ENCODE measurements at places on chromosomes 4 and X. TPM values are rescaled to one million over a fixed set of nuclear protein-coding genes. Genes with fewer than 3 reads are reported as not detected.

DNA sequence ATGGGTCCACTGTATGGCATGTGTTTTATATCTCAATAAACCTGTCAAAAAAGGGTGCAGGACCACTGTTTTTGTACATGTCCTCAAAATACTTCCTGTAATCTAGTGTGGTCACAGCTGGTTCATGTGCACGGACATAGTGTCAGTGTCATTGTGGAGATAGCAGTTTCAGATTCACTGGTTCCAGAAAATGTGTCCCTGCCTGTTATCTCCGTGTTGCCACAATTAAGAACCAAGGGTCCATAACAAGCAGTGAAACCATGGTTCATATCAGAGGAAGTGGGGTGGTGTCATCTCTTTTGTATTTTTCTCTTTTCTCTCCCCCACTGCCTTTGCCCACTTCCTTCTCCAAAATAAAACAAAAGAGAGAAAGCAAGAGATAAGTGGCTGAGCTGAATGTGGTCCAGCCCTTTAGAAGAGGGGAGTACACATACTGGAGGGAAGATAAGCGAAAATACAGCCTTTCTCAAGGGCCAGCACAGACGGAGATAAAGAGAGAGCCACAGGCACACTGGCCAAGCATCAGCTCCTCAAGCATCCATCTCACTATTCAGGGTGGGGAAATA, 51.2 kb downstream of the TBL1X start:
- no peak overlapping the region for H3K4me3 ChIP-seq
- H3K4me1 ChIP-seq: peaks cover 12% of the 10 kb centered on the region

- no peak overlapping the region for H3K4me3 ChIP-seq
- no peaks in the 10 kb centered on the region for H3K27me3 ChIP-seq
- no peak for DNase-seq
- no peaks in the 10 kb centered on the region for H3K36me3 ChIP-seq
- H3K27ac ChIP-seq: no peak overlapping the region
- no peaks in the 10 kb centered on the region for H3K4me1 ChIP-seq
Measured at GRCh38 chr4:164779811-164780216, 25.9 kb downstream of the SMIM31 start.

DNA sequence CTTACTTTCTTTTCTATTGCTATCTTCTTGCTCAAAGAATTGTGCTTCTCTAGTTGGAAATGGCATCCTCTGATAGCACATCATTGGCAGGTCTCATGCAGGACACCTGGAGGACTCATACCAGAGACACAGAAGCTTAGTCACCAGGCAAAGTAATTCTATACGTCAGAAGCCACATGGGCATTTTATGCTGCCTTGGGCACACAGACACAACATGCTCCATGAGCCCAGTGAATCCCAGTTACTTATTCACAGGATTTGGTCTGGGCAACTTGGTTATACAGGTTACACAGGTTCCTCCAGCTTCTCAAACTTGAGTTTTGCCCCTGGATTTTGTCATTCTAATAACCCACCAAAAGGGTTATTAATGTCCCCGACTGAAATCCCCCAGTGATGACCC, 7.1 kb downstream of the RASSF6 start:
- no peaks in the 10 kb centered on the region for H3K36me3 ChIP-seq
- H3K27me3 ChIP-seq: no peaks in the 10 kb centered on the region
- no peak overlapping the region for H3K27ac ChIP-seq
- H3K4me3 ChIP-seq: no peak overlapping the region
- DNase-seq: no peak

Gene ARHGEF38
- total RNA-seq: not detected

Gene ERAS
- not detected for total RNA-seq

Gene NAP1L2
- total RNA-seq: 6.0 TPM

DNA sequence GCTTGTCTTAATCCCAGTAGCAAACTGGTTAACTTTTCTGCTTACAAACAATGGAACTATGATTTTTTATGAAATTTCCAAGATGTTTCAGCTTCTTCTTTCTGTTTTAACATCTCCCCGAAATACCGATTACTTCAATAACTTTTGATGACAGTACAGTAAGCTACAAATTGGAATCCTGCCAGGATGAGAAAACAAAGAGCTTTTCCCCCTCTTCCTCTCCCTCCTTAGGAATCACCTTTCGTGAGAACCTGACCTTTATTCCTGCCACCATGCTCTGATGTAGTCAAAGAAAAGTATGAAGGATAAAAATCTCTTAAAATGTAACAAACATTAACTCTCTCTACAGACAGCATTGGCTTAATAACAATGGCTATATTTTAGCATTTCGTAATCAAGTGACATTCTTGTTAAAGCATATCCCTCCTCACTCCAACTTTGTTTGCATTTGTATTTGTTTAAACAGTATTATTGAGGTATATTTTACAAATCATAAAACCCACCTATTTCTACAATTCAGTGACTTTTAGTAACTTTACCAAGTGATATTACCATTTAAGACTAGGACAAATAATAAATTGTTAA, 148.7 kb upstream of the NAP1L5 start:
- no peaks in the 10 kb centered on the region for H3K4me1 ChIP-seq
- no peak overlapping the region for H3K27ac ChIP-seq
- no peak overlapping the region for H3K4me3 ChIP-seq
- no peak for DNase-seq
- no peaks in the 10 kb centered on the region for H3K36me3 ChIP-seq
- no peaks in the 10 kb centered on the region for H3K27me3 ChIP-seq

Gene NPY1R
- 118 TPM for total RNA-seq

Data from spleen (tissue), 13 donors.